Activated T-cell treated with anti-CD3 and anti-CD28 coated beads, Interleukin-2, amount 50 U/mL, for 72 hours (primary cell): ENCODE measurements at places on chromosomes 1 and 21. TPM values are rescaled to one million over a fixed set of nuclear protein-coding genes. Genes with fewer than 3 reads are reported as not detected.
A peak's percentile ranks its signal among the peaks of the same experiment; 100 is the strongest.

DNA sequence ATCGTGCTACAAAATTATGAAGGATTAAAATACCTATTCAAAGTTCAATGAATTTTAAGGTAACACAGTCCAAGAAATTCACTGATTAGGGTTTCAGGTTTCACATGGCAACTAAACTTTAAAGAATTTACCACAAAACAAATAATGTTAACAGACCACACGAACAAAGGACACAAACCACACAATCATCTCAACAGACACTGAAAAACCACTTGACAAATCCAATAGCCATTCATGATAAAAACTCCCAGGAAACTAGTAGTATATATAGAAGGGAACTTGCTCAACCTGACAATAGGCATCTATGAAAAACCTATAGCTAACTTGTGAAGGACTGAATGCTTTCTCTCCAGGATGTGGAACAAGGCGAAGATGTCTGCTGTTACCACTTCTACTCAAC lies 21.1 kb upstream of the SH2D5 start:
- H3K4me1 ChIP-seq: no peaks in the 10 kb centered on the region
- H3K36me3 ChIP-seq: peaks cover 7% of the 10 kb centered on the region
- H3K27ac ChIP-seq: peak overlapping the region; percentile 12
- no peaks in the 10 kb centered on the region for H3K27me3 ChIP-seq
- DNase-seq: no peak

DNA sequence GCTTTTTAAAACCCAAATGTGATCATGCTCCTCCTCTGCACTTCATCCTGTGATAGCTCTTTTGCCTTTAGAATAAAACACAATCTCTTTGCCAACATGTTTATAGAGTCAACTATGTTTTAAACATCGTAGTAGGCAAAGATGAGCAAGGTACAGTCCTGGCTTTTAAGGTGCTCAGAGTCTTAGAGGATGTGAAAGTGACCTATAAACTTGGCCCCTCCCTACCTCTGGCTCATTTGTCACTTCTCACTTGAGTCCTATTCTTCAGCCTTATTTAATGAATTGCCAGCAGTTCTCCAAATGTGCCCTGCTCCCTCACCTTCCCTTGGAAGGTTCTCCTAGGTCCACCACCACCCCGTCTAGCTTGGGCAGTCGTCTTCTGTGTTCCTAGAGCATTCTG lies 617.0 kb upstream of the NR5A2 start:
- H3K36me3 ChIP-seq: no peaks in the 10 kb centered on the region
- H3K4me1 ChIP-seq: no peaks in the 10 kb centered on the region
- H3K27ac ChIP-seq: no peak overlapping the region
- H3K4me3 ChIP-seq: no peak overlapping the region
- DNase-seq: no peak

The AQP10 gene
- not detected for total RNA-seq

DNA sequence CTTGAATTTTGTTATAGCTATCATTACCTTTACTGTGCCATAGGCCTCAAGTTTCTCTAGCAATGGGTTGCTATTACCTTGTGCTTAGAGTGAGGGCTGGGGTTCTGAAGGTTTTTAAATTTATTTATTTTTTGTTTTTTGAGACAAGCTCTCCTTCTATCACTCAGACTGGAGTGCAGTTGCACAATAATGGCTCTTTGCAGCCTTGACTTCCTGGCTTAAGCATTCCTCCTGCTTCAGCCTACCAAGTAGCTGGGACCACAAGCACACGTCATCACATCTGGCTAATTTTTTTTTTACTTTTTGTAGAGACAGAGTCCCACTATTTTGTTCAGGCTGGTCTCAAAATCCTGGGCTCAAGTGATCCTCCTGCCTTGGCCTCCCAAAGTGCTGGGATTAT lies 41.5 kb downstream of the SNX27 start:
- no peak overlapping the region for H3K4me3 ChIP-seq
- H3K27ac ChIP-seq: no peak overlapping the region
- DNase-seq: no peak
- H3K36me3 ChIP-seq: peaks cover 9% of the 10 kb centered on the region
- no peaks in the 10 kb centered on the region for H3K27me3 ChIP-seq
- peaks cover 10% of the 10 kb centered on the region for H3K4me1 ChIP-seq

The S100A3 gene
- total RNA-seq: not detected

- peaks cover 7% of the 10 kb centered on the region for H3K36me3 ChIP-seq
- H3K27me3 ChIP-seq: no peaks in the 10 kb centered on the region
- peaks cover 30% of the 10 kb centered on the region for H3K4me1 ChIP-seq
- no peak overlapping the region for H3K4me3 ChIP-seq
- H3K27ac ChIP-seq: no peak overlapping the region
These were observed 69.2 kb downstream of the OLFML2B start for GRCh38 chr1:161954466-161954865.

DNA sequence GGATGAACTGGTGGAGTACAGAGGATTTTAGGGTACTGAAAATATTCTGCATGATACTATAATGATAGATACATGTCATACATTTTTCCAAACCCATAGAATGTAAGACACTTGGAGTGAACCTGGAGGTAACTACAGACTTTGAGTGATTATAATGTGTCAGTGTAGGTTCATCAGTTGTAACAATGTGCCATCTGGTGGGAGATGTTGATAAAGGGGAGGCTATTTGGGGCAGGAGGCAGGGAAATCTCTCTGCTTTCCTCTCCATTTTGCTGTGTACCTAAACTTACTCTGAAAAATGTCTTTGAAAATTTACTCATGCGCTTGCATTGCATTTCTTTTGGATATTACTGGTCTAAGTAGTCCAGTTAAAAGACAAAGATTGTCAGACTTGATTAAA lies 35.2 kb downstream of the PTBP2 start:
- no peak overlapping the region for H3K4me3 ChIP-seq
- H3K27me3 ChIP-seq: no peaks in the 10 kb centered on the region
- H3K36me3 ChIP-seq: peaks cover 68% of the 10 kb centered on the region
- no peaks in the 10 kb centered on the region for H3K4me1 ChIP-seq

The RPE65 gene
- not detected for total RNA-seq

The UTS2 gene
- total RNA-seq: not detected

The SON gene
- total RNA-seq: 282 TPM

GRCh38 chr1:67896826-67897225 lies 63.6 kb upstream of the GNG12 start:
- no peak for DNase-seq
- no peaks in the 10 kb centered on the region for H3K36me3 ChIP-seq
- H3K27me3 ChIP-seq: peaks cover 20% of the 10 kb centered on the region
- H3K4me1 ChIP-seq: no peaks in the 10 kb centered on the region
- no peak overlapping the region for H3K27ac ChIP-seq

The GNG4 gene
- total RNA-seq: 20.4 TPM

- H3K27me3 ChIP-seq: no peaks in the 10 kb centered on the region
- H3K4me1 ChIP-seq: peaks cover 66% of the 10 kb centered on the region
- H3K27ac ChIP-seq: no peak overlapping the region
- DNase-seq: no peak
- H3K4me3 ChIP-seq: no peak overlapping the region
- no peaks in the 10 kb centered on the region for H3K36me3 ChIP-seq
These were observed 39.2 kb downstream of the MAPKAPK2 start for GRCh38 chr1:206723805-206724472.

- no peaks in the 10 kb centered on the region for H3K27me3 ChIP-seq
- H3K36me3 ChIP-seq: no peaks in the 10 kb centered on the region
- H3K4me1 ChIP-seq: no peaks in the 10 kb centered on the region
- no peak for DNase-seq
- no peak overlapping the region for H3K27ac ChIP-seq
These were observed 7.9 kb downstream of the TINAGL1 start for GRCh38 chr1:31583995-31584868.

GRCh38 chr21:41321211-41321907 lies 4.8 kb downstream of the FAM3B start:
- peaks cover 18% of the 10 kb centered on the region for H3K4me1 ChIP-seq
- no peak overlapping the region for H3K4me3 ChIP-seq
- DNase-seq: peak; percentile 6
- peaks cover 2% of the 10 kb centered on the region for H3K36me3 ChIP-seq
- peaks cover 13% of the 10 kb centered on the region for H3K27me3 ChIP-seq
- H3K27ac ChIP-seq: no peak overlapping the region

DNA sequence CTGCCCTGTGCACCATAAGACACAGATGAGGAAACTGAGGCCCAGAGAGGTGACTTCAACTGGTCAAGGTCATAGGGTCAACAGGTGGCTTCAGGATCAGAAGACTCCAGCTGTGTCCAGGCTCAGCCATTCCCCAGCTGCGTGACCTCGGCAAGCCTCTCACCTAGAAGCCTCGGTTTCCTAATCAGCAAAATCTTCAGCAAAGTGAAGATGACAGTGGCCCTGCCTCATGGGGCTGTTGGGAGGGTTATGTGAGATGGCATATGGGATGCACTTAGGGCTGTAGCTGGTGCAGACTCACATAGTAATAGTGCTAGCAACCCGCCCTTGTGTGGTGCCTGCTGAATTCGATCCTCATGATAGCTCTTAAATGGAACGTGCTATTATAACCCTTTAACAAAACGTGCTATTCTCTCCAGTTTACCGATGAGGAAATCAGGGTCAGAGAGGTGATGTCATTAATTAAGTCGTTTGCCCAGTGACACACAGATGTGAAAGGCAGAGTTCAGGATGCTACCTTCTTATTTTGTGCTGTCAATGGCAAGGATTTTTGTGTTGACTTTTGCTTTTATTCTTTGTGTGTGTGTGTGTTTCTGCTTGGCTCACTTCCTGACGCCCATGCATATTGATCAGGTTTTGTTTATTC lies 472.9 kb downstream of the MATN1 start:
- H3K27ac ChIP-seq: no peak overlapping the region
- no peak for DNase-seq
- H3K36me3 ChIP-seq: no peaks in the 10 kb centered on the region

DNA sequence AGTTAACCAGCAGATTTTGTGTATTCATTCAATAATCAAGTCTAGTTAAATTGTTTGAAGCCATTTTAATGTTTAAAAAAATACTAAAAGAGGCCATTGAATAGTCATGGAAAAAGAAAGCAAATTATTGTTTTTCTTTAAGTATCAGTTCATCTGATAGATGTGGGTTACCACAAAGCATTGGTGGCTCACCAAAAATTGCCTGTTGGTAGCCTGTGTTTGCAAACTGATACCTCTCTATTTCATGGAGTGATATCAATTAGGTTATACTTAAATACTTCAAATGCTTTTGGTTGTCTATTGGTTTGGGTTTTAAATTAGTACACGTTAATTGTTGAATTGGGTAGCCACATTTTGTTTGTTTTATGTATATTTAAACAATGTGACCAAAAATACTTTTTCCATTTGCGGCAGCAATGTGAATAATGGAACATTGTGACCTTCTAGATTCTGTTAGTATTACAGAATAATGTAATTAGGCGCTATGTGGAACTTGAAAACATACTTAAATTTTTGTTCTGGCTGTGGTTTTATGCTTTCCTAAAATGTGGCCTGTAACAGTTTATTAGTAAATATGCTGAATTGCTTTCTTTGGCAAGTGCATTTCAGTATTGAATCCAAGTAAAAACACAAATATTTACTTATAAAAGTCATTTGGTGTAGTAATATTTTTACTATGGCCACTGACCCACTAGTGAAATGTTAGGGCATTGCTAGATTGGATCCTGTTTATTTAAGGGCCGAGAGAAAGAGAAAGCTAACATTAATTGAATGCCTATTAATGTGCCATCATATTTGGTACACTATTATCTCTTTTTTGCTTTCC lies 37.1 kb upstream of the NBL1 start:
- H3K4me3 ChIP-seq: peak overlapping the region; percentile 55
- H3K27me3 ChIP-seq: no peaks in the 10 kb centered on the region
- peak; percentile 66 for DNase-seq
- peak overlapping the region; percentile 73 for H3K27ac ChIP-seq

The GUCA2A gene
- total RNA-seq: not detected

GRCh38 chr1:40302475-40302874 lies 14.6 kb downstream of the COL9A2 start:
- DNase-seq: no peak
- no peaks in the 10 kb centered on the region for H3K4me1 ChIP-seq
- H3K27me3 ChIP-seq: no peaks in the 10 kb centered on the region
- H3K27ac ChIP-seq: no peak overlapping the region
- no peaks in the 10 kb centered on the region for H3K36me3 ChIP-seq

DNA sequence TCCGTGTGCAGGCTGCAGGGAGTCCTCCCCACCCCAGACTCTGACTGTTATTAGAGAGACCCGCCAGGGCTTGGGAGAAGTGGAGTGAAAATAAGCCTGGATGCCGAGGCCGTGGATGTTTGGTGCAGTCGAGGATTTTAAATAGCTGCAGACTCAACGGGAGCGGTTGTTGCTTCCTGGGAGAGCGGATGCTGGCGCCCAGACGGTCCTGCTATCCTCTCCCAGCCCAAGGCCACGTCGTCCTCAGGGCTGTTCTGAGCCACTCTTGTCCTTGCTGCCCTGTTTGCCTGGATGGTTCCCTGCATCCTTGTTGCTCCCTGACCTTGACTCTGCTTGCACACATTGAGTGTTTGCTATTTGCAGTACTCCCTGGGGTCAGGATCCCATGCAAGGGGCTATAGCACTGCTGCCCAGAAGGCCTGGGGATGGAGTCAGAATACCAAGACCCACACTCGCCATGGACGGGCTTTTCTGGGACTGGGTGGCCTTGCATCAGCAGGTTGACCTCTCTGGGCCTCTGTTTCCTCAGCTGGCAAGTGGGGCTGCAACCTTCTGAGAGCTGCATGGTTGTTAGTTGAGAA lies 205.3 kb upstream of the C1orf174 start:
- DNase-seq: no peak
- H3K36me3 ChIP-seq: no peaks in the 10 kb centered on the region
- H3K4me1 ChIP-seq: peaks cover 5% of the 10 kb centered on the region

The SLAMF9 gene
- total RNA-seq: not detected

DNA sequence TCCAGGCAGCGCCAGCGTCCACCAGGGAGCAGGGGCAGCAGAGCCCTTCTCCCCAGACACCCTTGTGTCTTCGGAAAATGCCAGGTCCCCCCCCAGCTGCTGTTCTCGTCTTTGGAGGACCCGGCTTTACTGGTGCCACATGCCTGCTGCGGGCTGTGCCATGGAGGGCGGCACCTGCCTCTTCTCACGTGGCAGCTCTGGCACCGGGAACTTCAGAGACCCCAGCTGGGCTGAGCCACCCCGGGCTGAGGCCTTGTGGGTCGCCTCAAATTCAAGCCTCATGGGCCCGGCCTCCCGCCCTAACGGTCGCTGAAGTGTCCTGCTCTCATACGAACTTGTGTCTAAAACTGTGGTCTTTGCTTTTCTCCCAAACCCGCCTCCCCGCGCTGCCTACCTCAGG lies 27.0 kb upstream of the C1orf159 start:
- H3K4me3 ChIP-seq: no peak overlapping the region
- no peak for DNase-seq
- no peaks in the 10 kb centered on the region for H3K27me3 ChIP-seq
- H3K27ac ChIP-seq: no peak overlapping the region
- no peaks in the 10 kb centered on the region for H3K36me3 ChIP-seq
- peaks cover 24% of the 10 kb centered on the region for H3K4me1 ChIP-seq

DNA sequence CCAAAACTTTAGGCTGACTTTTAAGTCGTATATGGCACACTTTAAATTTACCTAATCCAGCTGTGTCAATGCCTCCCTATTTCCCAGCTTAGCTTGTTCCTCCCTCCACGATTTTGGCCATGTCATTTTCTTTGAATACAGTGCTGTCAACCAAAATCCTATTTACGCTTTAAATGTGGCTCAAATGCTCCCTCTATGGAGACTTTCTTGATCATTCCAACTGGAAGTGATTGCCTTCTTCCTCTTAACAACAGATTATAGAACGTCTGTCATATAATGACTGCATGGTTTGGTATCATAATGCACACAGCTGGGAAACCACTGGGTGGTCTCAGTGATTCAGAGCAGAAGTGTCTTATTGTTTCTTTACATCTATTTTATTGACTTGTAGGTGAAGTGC lies 18.9 kb upstream of the BATF3 start:
- peaks cover 76% of the 10 kb centered on the region for H3K4me1 ChIP-seq
- H3K36me3 ChIP-seq: peaks cover 13% of the 10 kb centered on the region
- H3K27ac ChIP-seq: peak overlapping the region; percentile 44
- H3K4me3 ChIP-seq: peak overlapping the region; percentile 36
- DNase-seq: no peak

The HES4 gene
- total RNA-seq: 9.9 TPM

The UMODL1 gene
- 0.39 TPM for total RNA-seq
